NCI-H2081 (cell line): ENCODE measurements at places on chromosomes 3 and 15.

GRCh38 chr3:16568532-16568931, 36.7 kb downstream of the DAZL start:
- no peak for DNase-seq

- DNase-seq = no peak
Observed at GRCh38 chr15:100158356-100158755, 183.4 kb downstream of the ADAMTS17 start.

DNA sequence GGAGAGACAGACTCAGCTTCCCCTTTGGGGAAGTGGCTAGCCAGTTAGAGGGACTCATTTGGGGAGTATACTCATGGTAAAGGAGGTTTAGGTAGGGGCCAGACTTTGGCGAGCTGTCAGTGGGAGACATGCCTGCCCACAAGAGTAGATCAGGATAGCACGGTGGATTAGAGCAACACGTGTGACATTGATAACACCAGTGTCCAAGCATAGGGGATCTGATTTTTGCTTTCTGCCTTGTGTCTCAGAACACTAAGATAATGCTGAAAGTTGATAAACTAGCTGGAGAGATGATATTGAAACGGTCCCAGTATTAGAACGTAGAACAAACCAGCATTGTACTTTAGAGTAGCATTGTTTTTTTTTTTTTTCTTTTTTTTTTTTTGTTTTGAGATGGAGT, 25.9 kb downstream of the MAP6D1 start:
- DNase-seq = no peak

- DNase-seq = no peak
Observed at GRCh38 chr3:142056656-142057330, 92.6 kb downstream of the TFDP2 start.

DNA sequence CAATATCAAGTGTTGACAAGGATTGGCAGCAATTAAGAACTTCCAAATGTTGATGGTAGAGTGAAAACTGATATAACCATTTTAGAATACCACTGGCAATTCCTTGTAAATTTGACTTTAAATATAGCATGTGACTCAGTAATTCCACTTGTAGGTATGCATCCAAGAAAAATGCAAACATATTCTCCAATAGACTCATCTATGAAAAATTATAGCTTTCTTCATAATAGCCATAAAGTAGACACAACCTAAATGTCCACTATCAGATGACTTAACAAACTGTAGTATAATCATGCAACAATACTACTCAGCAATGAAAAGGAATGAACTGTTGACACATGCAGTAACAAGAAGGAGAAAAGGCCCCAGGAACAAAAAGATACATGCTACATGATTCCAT, 988.1 kb downstream of the FHIT start:
- DNase-seq = no peak

- no peak for DNase-seq
Observed at GRCh38 chr3:204102-204501, 7.5 kb downstream of the CHL1 start.

DNA sequence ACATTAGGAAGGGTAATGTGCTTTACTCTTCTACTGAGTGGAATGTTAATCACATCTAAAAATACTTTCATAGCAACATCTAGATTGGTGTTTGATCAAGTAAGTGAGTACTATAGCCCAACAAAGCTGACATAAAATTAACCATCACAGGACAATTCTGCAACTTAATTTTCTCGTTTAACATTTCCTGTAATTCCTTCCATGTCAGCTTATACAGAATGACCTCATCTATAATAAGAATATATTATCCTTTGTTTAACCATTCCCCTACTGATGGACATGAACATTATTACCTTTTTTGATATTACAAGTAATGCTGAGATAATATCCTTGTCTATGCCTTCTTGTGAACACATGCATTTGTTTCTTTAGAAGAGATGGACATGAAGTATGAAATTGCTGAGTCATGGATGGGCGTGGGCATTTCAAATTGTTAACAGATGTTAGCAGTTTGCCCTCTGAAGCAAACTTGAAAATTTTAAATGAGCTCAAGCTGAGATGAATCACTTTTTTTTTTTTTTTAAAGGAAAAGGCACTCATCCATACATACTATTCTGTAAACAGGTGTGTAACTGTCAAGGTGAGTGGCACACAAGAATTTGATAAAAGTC, 85.1 kb downstream of the OXNAD1 start:
- no peak for DNase-seq

DNA sequence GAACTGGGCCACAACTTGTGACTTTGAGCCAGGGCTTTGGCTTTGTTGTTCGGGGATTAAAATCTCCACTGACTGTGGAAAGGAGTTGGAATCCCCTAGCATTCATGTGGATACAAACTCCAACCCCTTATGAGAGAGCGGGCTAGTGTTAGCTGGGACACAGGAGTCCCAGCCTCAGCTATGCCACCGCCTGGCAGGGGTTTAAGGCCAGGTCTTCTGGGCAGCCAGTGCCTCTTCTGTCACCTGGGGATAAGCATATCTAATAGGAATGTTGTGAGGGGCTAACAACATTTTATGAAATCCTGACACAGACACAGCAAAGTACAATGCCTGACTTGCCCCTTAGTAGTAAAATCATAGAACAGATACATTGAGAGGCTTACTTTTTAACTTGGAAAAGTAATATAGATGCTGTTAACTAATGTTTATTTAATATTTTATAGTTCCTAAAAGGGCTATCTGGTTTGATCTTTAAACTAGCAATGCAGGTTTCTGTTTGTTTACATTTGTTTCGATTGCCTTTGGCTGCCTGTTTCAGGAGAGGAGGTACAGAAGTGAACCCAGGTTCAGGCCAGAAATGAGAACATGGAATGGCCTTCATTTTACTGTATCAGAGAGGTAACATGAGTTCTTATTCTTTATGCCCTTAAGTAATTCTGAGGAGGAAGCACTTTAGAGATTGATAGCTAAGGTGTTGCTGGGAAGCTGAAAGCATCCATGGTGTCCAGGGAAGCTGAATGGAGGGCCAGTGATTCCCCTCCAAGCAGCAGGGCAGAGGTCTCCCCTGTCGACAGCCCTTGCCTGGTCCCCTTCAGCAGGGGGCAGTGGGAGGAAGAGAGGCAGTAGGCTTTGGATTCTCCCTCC, 8.7 kb downstream of the GPR160 start:
- DNase-seq = no peak

- no peak for DNase-seq
Observed at GRCh38 chr15:67840749-67841512, 1.1 kb upstream of the RNU6-1 start.

DNA sequence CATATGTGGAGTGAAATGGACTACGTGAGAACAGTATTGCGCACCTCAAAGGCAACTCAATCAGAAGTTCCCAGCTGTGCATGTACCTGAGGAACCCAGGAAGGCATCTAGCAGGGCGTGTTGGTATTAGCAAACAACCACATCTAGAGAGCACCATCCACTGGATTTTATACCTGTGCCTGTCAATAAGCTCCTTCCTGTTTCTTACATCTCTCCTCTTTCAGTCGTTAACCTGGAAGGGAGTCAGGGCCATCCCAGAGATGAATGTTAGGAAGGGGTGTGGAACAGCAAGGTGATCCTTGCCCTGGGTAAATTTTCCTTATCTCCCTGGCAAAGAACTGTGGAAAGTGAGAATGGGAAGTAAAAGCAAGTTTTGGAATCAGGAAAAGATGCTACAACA, 29.6 kb upstream of the CHMP2B start:
- DNase-seq = no peak

DNA sequence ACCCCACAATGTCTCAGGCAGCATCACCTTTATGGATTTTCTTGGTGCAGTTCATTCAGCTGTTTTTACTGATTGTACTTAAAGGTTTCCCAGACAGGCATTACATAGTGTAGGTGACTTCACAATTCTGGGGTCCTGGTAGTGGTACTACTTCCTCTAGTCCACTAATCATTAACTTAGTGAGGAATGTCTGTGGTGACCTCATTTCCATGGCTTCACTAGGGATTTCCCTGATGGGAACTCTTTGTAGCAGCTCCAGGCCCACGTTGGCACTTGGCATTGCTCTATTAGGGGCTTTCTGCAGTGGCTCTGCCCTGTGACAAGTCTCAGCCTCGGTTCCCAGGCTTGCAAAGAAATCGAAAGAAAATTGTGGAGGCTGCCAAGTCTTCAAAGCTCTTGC, 48.1 kb upstream of the NPAP1 start:
- DNase-seq = no peak

- no peak for DNase-seq
Observed at GRCh38 chr3:6354653-6355052, 506.3 kb upstream of the GRM7 start.

DNA sequence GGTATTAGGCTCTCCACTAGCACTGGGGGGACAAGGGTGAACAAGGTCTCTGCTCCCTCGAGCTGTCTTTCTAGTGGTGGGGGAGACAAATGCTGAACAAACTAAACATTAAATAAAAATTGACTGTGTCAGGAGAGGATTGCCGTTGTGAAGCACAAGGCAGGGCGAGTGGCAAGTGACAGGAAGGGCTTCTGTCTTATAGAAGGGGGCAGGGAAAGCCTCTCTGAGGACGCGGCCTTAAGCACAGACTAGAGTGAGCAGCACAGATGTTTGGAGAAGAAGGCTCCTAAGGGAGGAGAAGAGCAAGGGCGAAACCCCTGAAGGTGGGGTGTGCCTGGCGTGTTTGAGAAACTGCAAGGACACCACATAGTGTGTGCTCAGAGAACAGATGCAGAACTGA, 50.9 kb upstream of the ATP2B2 start:
- DNase-seq = no peak

DNA sequence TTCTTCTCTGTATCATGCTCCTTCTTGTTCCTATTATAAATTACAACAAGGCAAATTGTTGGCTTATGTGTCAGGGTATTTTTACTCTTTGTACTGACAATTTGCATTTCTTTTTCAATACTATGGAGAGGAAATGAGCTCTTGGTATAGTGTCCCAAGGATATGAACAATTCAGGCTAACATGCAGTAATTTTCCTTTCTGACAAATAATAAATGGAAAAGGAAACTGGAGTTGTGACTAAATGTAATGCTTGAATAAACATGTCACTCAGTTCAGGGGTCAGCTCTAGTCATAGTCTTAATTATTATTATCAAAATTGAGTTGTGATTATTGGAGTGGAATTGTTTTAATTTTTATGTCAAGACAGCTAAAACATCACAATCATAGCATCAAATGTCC, 256.0 kb upstream of the ZPLD1 start:
- DNase-seq = no peak

GRCh38 chr15:91302588-91303439, 202.8 kb downstream of the SV2B start:
- DNase-seq = peak; percentile 76

GRCh38 chr3:8851703-8852102, 82.3 kb upstream of the OXTR start:
- no peak for DNase-seq

DNA sequence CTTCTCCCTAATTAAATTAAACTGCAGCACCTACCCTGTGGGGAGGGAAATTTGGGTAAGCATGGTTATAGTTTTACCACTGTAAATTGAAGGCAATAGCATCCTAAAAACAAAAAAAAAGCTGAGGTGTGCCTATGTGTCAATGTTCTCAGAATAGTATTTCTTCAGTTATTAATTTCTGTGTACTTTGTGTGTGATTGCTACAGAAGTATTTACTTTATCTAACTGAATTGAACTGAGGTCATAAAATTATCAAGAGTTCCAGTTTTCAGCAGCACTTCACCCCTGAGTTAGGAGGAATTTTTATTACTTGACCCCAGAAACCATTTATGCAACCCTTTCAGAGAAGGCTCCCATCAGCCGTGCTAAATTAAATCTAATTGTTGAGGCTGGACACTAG, 333.6 kb upstream of the ALCAM start:
- no peak for DNase-seq

DNA sequence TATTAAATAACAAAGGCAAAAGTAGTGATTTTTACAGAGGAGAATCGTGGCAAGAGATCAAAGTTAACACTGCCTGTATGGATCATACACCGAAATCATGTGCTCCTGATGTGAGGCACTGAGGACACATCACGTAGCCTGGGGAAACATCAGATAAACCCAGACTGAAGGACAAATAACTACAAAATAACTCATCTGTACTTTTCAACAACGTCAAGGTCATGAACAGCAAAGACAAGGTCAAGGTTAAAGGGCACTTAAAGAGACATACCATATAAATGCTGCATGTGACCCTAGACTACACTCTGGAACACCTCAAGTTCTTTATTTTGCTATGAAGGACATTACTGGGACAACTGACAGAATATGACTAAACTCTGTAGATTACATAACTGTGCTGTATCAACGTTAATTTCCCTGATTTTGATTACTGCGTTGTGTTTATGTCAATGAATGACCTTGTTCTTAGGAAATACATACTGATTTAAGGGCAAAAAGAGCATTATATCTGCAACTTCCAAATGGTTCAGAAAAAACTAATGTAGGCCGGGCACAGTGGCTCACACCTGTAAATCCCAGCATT, 48.1 kb downstream of the CHSY1 start:
- DNase-seq = no peak

- no peak for DNase-seq
Observed at GRCh38 chr3:197343656-197344408, 45.4 kb upstream of the DLG1 start.

DNA sequence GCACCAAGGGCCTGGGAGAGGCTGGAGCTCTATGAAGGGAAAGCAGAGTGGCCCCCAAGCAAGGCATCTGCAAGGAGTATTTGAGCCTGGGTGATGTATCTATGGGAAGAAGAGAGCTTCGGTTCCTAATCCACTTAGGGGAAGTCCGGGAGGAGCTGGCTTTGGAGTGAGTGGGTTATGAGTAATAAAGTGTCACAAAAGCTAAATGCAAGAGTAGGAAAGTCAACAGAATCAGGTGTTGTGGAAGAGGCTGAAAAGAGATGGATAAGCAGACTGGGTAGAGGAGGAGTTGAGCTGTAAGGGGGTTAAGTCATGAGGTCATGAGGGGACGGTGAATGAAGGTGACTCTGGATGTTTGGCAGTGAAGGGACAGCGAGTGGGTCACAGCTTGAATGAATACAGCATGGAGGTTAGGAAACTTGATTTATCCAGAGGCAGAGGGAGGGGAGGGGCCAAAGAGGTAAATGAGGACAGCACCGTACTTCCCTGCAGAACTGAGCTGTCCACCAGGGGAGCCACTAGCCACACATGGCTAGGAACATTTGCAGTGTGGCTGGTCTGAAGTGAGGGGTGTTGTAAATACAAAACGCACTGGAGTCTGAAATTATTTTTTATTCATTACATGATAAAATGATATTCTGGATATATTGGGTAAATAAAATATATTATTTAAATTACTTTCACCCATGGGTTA, 83.3 kb downstream of the ADCY5 start:
- peak; percentile 13 for DNase-seq

GRCh38 chr3:195013411-195014361, 257.3 kb downstream of the XXYLT1 start:
- no peak for DNase-seq
